Midbrain (tissue), 1 donor: ENCODE measurements at places on chromosomes 3 and 15.

DNA sequence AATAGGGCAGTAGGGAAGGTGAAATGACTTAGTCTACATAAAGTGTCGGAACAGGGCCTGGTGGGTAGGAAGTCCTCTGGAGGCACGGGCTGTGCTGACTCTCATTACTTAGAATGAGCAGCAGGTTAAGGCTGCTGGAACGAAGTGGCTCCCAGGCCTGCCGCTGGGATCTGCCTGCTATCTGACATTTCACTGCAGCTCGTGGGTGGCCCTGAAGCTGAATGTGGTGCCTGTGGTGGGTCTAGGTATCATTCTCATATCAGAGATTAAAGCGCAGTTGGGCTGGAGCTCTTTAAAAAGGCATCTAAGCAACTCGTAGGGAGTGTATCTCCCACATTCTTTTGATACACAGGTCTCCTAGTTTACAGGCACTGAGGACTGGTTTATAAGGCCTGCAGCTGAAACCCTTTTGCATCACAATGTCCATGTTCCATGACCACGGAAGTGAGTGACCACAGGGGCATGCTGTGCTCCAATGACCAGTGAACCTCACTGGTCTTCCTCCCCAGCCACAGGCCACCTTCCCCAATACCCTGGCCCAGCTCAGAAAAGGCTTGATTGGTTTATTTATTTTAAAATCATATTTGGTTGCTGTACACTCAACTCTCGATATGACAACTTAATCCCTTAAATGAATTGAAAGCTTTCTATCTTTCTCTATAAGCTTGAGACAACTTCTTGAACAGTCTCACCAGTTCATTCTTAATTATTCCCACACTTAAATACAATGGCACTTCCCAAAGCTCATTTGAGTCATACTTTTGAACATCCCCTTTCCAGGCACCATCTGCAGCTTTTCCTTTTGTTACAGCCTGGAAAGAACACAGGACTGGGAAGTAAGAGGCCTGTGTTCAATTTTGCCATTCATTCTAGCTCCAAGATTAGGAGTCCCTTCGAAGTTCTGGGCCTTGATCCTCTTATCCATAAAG is 19.0 kb downstream of the ADAMTS9 start:
- no peak for DNase-seq

- peak; percentile 50 for DNase-seq
Measured at GRCh38 chr15:45377609-45378148, 665 bp downstream of the GATM start.

DNA sequence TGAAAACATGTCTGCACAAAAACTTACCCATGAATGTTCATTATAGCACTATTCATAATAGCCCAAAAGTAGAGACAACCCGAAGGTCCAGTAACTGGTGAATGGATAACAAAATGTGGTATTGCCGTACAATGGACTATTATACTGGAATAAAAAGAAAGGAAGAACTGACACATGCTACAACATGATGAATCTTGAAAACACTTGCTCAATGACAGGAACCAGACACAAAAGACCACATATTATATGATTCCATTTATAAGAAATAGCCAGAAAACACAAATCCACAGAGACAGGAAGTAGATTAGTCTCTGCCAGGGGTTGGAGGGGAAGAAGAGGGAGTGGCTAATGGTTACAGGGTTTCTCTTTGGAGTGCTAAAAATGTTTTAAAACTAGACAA is 18.3 kb downstream of the SHC4 start:
- no peak for DNase-seq

DNA sequence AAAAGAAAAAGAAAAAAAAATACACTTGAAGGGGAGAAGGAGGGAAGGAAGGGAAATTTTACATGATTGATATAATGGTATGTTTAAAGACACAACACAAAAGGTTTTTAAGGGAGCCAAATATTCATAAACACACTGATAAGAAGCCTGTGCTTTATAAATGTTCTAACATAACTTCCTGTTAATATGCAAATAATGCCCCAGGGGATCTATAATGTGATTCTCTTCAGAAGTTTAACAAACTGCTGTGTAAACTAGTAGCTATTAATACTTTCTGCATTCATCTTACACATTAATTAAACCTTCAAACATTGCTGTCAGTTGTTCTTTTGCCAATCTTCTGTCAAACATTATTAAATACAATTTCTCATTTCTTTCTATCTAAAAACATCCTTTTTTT is 231.6 kb downstream of the TJP1 start:
- DNase-seq = no peak

GRCh38 chr15:69222002-69222474 is 61.6 kb downstream of the GLCE start:
- DNase-seq = no peak

- no peak for DNase-seq
Measured at GRCh38 chr3:188092648-188093047, 61.3 kb upstream of the LPP start.

- DNase-seq = no peak
Measured at GRCh38 chr3:186374376-186374775, 12.3 kb upstream of the DGKG start.

DNA sequence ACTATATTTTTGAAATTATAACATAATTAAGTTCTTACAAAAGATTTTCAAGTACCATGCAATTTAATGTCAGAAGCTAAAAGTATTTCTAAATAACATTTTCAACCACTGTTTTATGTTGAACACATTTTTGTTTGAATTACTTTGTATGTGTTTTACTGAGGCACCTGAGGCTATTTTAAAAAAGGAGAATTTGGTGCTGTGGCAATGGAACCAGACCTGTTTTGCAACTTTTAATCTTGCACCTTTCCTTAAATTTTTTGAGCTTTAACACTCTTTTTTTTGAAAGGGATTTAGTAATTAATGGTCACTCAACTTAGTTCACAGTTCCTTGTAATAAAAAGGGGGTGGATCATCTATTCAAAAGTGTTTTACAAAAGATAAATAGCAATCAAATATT is 561.6 kb downstream of the ZBBX start:
- DNase-seq = no peak

DNA sequence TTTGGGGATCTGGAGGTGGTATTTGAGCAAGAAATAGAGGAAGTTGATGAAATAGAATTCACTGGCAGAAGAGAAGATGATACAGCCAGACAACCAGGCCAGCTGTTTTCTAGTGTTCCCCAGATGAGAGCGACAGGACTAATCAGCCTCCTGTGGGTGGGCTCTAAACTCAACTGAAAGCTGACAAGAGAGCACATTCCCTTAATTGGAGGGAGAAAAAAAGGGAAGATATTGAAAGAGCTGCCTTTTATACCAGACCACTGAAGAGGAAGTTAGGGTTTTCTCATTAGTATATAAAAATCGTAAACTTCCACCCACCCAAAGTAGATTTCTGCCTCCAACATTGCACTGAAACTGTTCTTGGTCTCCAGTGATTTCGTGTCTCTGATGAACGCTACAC is 6.5 kb upstream of the TM4SF19 start:
- DNase-seq = no peak

DNA sequence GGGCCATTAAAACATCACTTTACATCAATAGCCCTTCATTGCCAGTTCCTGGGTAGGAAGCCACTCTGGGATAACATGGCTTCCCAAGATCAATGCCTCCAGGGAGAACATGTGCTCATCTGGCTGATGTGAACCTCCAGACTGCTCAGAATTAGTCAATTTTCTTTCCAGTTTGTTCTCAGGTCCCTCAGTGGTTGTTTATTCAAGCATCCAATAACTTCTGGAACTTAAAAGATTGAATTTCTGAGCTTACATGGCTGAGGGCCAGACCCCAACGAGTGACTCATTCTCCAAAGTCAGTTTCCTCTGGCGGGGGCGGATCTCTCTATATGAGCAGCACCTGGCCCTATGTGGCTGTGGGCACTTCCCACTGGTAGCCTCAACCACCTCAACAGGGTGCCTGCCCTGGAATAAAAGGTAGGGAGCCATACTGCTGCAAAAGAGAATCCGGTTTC is 34.0 kb downstream of the LYZL4 start:
- DNase-seq = no peak

DNA sequence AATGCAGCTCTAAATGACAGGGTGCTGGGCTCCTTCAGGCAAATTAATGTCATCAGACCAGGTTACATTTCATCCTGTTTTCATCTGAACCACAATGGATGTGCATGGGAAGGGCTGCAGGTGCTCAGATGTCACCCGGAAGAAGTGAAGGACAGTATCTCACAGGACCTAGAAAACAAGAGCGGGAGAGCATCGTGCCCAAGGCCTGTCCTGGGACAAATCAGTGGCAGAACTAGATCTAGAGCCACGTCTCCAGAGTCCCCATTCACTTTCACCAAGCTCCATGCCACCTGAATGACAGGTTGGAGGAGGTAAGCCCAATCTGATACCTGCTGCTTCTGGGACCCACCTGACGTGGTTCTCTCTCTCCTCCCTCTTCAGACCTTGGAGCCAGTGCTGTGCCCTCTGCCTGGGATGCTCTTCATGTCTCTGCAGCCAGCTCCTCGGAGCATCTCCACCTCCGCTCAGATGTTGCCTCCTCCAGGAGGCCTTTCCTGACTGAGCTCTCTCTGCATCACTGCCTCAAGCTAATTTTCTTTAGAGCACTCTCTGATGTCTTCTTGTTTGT is 77.3 kb downstream of the CPN2 start:
- DNase-seq = no peak

DNA sequence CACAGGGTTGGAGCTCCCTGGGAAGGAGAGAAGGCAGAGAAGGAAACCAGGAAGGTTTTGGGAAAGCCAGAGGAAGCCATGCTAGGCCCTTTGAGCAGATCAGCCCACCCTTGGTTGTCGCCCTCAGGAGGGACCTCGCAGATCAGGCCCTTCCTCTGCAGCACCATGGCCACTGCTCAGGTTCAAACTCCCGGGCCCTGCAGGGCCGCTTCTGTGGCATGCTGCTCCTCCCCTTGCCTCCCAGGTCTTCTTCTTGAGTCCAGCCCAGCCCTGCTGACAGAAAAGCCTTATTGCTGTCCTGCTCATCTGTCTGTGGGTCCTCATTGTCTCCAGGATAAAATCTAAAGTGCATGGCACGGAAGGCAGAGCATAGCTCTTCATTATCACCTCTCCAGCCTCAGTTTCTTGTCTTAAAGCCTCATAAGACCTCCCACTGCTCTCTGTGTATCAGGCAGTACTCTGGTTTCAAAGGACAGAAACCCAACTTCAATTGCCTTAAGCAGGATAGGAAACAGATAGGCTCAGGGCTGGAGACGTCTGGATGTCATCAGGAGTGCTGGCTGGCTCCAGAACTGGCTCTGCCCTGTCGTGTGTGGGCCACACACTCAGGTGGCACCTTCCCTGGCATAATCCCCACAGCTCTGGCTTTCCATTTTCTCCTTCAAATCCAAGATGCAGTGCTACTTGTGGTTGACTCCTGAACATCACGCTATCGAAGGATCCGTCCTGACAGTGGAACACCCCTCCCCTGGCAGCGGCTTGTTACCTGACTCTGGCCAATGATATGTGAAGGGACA is 118.5 kb downstream of the EEFSEC start:
- DNase-seq = no peak

- no peak for DNase-seq
Measured at GRCh38 chr15:69319384-69320375, 21.0 kb downstream of the PAQR5 start.

DNA sequence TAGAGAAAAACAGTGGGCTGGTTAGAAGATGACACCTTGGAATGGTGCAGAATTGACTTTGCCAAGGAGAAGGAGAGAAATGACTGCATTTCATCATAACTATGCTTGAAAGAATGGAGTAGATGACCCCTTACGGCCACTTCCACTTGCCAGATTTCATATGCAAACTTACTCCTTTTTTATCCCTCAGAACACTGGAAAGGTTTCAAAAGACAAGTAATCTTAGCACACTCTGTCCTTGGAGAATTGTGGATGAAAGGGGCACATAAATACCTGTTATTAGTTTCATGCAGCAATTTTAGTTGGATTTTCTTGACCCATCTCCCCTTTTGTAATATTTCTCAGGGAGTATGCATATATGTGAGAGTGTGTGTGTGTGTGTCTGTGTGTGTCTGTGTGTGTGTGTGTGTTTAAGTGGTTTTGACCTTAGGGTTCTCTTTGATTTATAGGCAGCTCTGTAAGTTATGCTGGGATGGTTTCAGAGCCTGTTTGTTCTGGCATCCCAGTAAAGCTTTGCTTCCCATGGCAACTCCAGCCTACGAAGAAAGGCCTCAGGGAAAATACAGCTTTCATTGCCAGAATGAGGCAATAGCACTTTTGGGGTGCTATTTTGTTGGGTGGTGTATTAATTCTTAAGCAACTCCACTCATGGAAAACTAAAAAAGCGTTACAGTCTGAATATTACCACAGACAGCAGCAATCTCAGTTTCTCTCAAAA is 122.2 kb upstream of the TP63 start:
- peak; percentile 21 for DNase-seq

- DNase-seq = peak; percentile 27
Measured at GRCh38 chr3:74614107-74614967, at the start of gene CNTN3. Gene CNTN3 (minus strand): TSS chr3:74614659. CDS start chr3:74521112, 93,547 bp downstream.

- DNase-seq = no peak
Measured at GRCh38 chr3:69755795-69756194, 16.5 kb downstream of the MITF start.

- no peak for DNase-seq
Measured at GRCh38 chr15:85008474-85009260, 27.0 kb downstream of the PDE8A start.

GRCh38 chr3:157573281-157573680 is 70.1 kb upstream of the VEPH1 start:
- no peak for DNase-seq

GRCh38 chr3:61518590-61518989 is 42.8 kb upstream of the PTPRG start:
- no peak for DNase-seq

DNA sequence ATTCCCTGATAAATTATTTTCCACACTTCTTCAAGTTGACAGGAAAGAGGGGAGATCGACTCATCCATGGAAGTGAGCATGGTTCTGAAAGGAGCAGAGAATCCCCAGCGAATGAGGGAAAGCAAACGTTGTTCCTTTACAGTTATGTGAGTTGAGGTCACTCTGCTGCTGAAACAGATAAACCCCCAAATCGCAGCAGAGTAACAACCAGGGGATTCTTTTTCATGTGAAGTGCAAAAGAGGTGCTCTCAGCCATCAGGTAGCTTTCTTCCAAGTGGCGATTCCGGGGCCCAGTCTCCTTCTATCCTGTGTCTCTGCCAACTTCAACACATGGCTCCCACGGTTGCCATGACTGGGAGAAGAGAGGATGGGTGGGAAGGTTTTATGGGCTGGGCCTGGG is 28.2 kb downstream of the MEX3B start:
- no peak for DNase-seq

GRCh38 chr3:72641684-72642083 is 206.6 kb downstream of the SHQ1 start:
- no peak for DNase-seq

- DNase-seq = no peak
Measured at GRCh38 chr15:58361273-58361759, 70.5 kb upstream of the LIPC start.
